ENCODE measurements at places on chromosomes 3 and 15. TPM values are rescaled to one million over a fixed set of nuclear protein-coding genes. Genes with fewer than 3 reads are reported as not detected.

Gene AMT
- 1.7 TPM for total RNA-seq

Gene LMAN1L
- not detected for total RNA-seq

Gene SLC22A13
- not detected for total RNA-seq

Gene ASB14
- not detected for total RNA-seq

Gene ZNF80
- total RNA-seq: not detected

Gene PYGO1
- total RNA-seq: 13.6 TPM

Gene CDV3
- 136 TPM for total RNA-seq

Gene GOLGA8O
- 0.33 TPM for total RNA-seq

Gene DAZL
- not detected for total RNA-seq

Gene FBXO40
- total RNA-seq: not detected

DNA sequence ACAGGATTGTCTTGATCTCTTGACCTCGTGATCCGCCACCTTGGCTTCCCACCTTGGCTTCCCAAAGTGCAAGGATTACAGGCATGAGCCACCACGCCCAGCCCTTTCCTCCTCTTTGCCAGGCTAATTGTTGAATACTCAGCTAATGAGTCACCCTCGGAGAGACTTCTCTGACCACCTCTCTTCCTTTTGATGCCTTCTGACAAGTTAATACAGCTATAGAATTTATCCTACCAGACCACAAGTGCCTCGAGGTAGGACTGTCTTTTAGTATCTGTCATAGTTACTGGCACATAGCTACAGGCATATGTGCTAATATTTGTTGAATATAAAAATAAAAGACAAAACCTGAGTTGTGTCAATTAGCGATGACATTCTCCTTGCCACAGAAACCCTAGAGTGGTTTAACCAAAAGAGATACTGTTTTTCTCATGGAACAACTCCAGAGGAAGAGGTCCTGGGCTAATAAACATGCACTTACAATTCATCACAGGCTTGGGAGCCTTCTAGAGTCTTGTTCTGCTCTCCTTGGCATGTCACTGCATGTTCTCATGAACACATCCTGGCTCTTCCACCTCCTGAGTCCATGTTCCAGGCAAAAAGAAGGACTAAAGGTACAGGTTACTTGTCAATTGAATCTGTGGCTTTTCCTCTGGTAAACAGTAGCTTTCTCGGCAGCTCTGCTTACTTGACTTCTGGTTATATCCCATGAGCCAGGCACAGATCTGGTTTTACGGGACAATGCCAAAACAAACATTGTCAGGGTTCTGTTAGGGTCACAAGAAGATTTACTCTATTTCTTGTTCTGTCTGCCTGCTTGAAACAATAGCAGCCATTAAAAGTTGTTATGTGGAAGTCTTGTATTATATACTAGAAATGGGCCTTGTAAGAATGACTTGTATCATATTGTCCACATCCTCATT, 332.3 kb downstream of the THSD4 start:
- no peaks in the 10 kb centered on the region for H3K36me3 ChIP-seq
- H3K4me1 ChIP-seq: peaks cover 6% of the 10 kb centered on the region
- H3K4me3 ChIP-seq: no peak overlapping the region
- no peaks in the 10 kb centered on the region for H3K27me3 ChIP-seq
- H3K27ac ChIP-seq: no peak overlapping the region

DNA sequence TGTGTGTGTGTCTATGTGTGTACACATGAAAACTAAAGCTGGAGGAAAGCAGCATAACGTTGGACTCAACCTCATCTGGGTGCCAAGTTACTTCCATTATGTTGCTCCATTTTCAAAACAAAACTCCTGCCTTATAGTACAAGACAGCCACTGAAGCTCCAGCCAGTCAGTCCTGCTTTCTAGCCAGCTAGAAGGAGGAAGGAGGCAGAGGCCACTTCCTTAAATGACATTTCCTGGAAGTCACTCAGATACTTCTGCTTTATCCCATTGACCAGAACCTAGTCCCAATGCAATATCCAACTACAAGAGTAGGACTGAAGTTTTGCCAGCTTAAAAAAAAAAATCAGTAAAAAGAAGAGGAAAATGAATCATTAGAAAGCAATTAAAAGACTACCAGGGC, 31.7 kb downstream of the CADPS start:
- no peak for DNase-seq
- H3K36me3 ChIP-seq: no peaks in the 10 kb centered on the region
- H3K27ac ChIP-seq: no peak overlapping the region
- no peak overlapping the region for H3K4me3 ChIP-seq

GRCh38 chr3:177110386-177110785, 86.9 kb downstream of the TBL1XR1 start:
- no peak overlapping the region for H3K4me3 ChIP-seq
- no peaks in the 10 kb centered on the region for H3K36me3 ChIP-seq
- H3K27me3 ChIP-seq: no peaks in the 10 kb centered on the region

DNA sequence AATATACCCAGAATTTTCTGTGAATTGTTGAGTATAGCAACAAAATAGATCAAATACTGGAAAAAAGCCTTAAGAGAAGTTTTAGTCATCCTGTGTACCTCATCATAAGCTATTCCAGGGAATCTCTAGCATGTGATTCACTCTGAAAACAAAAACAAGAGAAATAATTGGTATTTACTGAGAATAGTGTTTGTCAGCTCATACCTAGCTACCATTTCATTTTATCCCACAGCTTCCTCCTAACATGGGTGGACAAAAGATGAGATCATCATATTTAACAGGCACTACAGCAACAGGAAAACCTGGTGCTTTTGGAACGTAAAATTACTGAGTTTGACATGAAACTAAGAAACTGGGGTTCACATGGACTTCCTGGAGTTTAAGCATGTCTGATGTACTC, 753.5 kb upstream of the NECTIN3 start:
- H3K27ac ChIP-seq: no peak overlapping the region
- no peaks in the 10 kb centered on the region for H3K4me1 ChIP-seq
- no peak overlapping the region for H3K4me3 ChIP-seq
- no peaks in the 10 kb centered on the region for H3K27me3 ChIP-seq
- DNase-seq: no peak

DNA sequence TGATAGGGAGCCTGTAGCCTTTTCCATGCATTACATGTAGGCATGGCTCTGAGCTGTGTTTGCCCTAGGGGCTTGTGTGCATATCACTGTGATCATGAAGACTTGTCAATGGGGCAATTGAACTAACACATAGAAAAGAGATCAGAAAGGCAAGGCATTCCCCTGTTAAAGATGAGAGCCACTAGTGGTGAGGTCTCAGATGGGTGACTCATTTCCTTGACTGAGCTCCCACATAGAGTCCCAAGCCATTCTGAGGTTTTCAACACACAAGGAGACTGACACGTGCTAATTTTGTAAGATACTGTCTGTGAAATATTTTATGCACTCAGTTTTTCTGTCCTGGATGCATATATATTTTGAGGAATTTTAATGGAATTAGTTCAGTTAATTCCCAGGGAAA, 53.8 kb downstream of the SAMMSON start:
- no peaks in the 10 kb centered on the region for H3K4me1 ChIP-seq
- no peak for DNase-seq
- no peak overlapping the region for H3K27ac ChIP-seq
- no peaks in the 10 kb centered on the region for H3K36me3 ChIP-seq

- no peaks in the 10 kb centered on the region for H3K4me1 ChIP-seq
- no peak overlapping the region for H3K4me3 ChIP-seq
- no peaks in the 10 kb centered on the region for H3K36me3 ChIP-seq
- no peak for DNase-seq
These were observed 70.2 kb downstream of the EFCAB12 start for GRCh38 chr3:129358177-129358771.

- H3K27me3 ChIP-seq: peaks cover 4% of the 10 kb centered on the region
- DNase-seq: peak; percentile 89
- no peak overlapping the region for H3K27ac ChIP-seq
- H3K36me3 ChIP-seq: no peaks in the 10 kb centered on the region
- peaks cover 7% of the 10 kb centered on the region for H3K4me1 ChIP-seq
- H3K4me3 ChIP-seq: no peak overlapping the region
These were observed 6.3 kb downstream of the SPSB4 start for GRCh38 chr3:141057436-141057835.

- no peak for DNase-seq
- peaks cover 6% of the 10 kb centered on the region for H3K36me3 ChIP-seq
- no peak overlapping the region for H3K27ac ChIP-seq
- no peak overlapping the region for H3K4me3 ChIP-seq
- H3K27me3 ChIP-seq: no peaks in the 10 kb centered on the region
These were observed 13.3 kb downstream of the ITIH4 start for GRCh38 chr3:52817221-52817620.

GRCh38 chr3:94303266-94303665, 240.4 kb downstream of the NSUN3 start:
- peaks cover 22% of the 10 kb centered on the region for H3K4me1 ChIP-seq
- no peaks in the 10 kb centered on the region for H3K27me3 ChIP-seq

DNA sequence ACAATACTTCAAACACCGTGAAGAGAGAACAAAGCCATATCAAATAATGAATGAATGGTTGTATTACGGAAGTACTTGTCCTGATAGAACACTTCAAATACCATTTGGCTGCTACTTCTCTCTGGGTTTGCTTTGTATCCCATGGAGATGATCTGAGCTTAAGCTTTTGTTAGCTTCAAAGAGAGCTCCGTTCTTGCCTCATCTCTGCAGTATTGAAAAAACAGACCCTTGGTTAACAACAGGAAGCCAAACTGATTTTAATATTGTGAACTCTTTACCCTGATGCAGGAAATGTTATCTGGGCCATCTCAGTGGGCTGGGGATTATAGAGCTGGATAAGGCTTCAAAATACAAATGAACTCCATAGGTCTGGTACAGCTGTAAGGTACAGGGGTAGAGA, 101.0 kb downstream of the CHL1 start:
- no peak for DNase-seq
- no peaks in the 10 kb centered on the region for H3K27me3 ChIP-seq
- no peak overlapping the region for H3K4me3 ChIP-seq
- H3K36me3 ChIP-seq: no peaks in the 10 kb centered on the region
- H3K27ac ChIP-seq: no peak overlapping the region

GRCh38 chr3:196280689-196281440, 6.7 kb downstream of the PCYT1A start:
- H3K36me3 ChIP-seq: no peaks in the 10 kb centered on the region
- H3K27me3 ChIP-seq: no peaks in the 10 kb centered on the region
- no peak for DNase-seq
- H3K4me1 ChIP-seq: peaks cover 37% of the 10 kb centered on the region
- H3K27ac ChIP-seq: no peak overlapping the region

GRCh38 chr3:111128884-111129283, 57.3 kb downstream of the NECTIN3 start:
- no peak overlapping the region for H3K27ac ChIP-seq
- DNase-seq: no peak
- no peaks in the 10 kb centered on the region for H3K27me3 ChIP-seq
- peaks cover 9% of the 10 kb centered on the region for H3K36me3 ChIP-seq
- H3K4me1 ChIP-seq: no peaks in the 10 kb centered on the region
- no peak overlapping the region for H3K4me3 ChIP-seq

GRCh38 chr15:77474310-77474988, 53.8 kb downstream of the HMG20A start:
- peak overlapping the region; percentile 11 for H3K27ac ChIP-seq
- no peak overlapping the region for H3K4me3 ChIP-seq
- peaks cover 13% of the 10 kb centered on the region for H3K4me1 ChIP-seq
- no peak for DNase-seq
- H3K27me3 ChIP-seq: no peaks in the 10 kb centered on the region

DNA sequence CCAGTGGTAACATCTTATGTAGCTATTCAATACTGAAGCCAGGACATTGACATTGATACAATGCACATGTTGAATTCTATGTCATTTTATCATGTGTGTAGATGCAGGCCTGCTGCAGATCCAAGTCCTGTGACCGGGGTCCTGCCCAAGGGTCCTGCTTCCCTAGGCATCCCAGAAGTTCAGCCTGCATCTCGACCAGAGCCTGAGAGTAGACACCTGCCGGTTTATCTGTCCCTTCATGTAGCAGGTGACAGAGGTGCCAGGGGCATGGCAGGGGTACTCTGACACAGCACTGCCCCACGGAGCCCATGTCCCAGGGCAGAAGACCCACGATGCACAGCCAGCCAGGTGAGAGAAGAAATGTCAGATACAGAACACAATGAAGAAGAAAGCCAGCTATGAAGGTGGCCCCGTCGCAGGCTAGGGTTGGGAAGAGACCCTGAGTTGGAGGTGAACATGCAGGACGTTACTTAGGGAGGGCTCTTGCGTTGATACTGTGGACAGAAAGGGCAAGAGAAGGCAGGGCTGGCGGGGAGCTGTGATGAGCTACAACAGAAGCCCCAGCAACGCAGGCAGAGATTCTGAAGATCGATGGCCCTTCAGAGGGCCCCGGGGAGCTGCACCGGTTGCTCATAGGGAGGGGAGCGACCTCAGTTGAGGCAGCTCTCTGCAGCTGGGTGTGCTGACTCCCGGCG, 51.0 kb downstream of the TPRA1 start:
- H3K4me3 ChIP-seq: no peak overlapping the region
- H3K27ac ChIP-seq: no peak overlapping the region
- no peaks in the 10 kb centered on the region for H3K27me3 ChIP-seq
- no peaks in the 10 kb centered on the region for H3K36me3 ChIP-seq
- peaks cover 3% of the 10 kb centered on the region for H3K4me1 ChIP-seq

DNA sequence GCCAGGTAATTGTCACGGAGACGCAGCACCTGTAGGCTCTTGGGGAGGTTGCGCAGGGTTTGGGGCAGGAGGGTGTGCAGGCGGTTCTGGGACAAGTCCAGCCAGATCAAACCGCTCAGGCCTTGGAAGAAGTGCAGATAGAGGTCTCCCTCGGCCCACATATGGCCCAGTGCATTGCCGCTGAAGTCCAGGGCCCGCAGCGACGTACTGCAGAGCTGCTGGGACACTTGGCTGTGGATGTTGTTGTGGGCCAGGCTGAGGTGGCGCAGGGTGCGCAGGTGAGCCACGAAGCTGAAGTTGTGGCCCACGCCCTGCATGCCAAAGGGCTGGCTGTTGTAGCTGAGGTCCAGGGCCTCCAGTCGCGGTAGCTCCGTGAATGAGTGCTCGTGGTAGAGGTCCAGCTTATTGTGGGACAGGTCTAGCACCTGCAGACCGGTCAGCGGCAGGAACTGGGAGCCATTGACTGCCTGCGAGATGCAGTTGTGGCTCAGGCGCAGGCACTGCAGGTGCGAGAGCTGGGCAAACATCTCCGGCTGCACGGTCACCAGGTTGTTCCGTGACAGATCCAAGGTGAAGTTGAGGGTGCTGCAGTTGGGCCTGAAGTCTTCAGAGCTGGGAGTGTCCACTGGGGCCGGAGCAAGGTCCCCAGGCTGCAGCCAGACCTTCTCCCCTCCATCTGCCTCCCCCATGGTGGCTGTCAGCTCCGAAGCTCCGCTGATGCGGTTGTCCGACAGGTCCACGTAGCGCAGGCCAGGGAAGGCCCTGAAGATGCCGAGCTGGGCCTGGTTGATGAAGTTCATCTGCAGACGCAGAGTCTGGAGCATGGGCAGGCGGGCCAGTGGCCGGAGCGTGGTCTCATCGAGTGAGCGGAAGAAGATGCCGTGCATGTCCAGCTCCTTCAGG, 2.9 kb downstream of the TLR9 start:
- no peaks in the 10 kb centered on the region for H3K27me3 ChIP-seq
- DNase-seq: no peak
